ENCODE measurements at places on chromosomes 4 and X.

GRCh38 chr4:138871555-138871875, 144.1 kb upstream of the NOCT start:
- peaks cover 41% of the 10 kb centered on the region for H3K27me3 ChIP-seq
- DNase-seq: no peak
- no peaks in the 10 kb centered on the region for H3K4me1 ChIP-seq
- no peak overlapping the region for H3K4me3 ChIP-seq
- peaks cover 2% of the 10 kb centered on the region for H3K36me3 ChIP-seq
- no peak overlapping the region for H3K27ac ChIP-seq

DNA sequence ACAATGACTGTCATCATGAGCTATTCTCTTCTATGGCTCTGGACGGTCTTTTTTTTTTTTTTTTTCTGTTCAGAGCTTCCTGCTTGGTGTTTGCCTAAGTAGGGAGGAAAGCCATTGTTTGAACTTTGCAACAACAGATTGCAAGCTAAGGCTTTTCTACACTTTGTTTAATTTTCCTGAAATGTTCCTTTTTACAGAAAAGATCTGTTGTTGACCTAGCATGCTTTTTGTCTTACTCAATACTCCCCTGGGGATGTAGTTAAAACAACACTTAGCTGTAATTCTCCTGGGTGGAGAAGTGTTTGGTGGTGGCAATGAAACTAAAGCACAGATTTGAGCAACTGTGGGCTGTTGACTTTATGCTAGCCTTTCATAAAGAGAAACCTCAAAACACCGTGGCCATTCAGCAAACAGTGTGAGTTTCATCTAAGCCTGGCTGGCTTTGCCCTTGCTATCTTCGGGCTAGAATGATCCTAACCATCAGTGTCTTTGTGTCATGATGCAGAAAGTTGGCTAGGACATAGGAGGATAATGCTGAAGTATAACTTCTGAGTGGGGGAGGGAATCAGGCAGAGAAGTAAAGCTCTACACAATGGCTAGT, 110.5 kb downstream of the ANXA3 start:
- peaks cover 14% of the 10 kb centered on the region for H3K4me1 ChIP-seq
- no peak overlapping the region for H3K27ac ChIP-seq
- H3K27me3 ChIP-seq: peaks cover 6% of the 10 kb centered on the region
- no peak for DNase-seq
- no peaks in the 10 kb centered on the region for H3K36me3 ChIP-seq

DNA sequence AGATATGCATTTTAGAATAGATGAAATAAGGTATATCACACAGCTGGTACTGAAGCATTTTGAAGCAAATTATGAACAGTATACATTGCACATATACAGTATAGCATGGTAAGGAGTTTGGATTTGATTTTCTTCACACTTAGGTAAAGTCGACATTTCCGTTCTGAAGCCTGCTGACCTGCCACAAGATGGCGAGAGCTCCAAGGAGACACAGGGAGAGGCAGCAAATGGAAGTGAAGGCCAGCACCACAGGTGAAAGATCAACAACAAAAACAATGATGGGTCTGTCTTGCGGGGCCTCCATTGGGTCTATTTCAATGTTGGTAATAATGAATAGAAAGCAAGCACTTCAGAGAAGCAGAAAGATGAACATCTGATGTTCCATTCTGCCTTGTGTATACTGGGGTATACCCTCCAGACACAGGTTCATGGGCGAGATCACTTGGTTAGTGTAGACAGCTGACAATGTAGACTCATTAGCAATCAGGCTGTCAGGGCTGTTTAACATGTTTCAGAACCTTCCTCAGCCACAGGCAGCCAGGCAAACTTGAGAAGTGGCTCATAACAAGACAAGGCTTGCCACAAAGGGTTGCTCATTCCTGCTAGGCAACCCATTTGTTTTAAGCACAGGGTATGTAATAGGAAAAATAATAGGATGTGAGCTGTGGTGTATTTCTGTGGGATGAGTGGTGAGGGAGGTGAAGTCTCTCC, 21.4 kb upstream of the NOX1 start:
- H3K36me3 ChIP-seq: no peaks in the 10 kb centered on the region
- H3K27ac ChIP-seq: no peak overlapping the region
- no peaks in the 10 kb centered on the region for H3K4me1 ChIP-seq
- DNase-seq: no peak

DNA sequence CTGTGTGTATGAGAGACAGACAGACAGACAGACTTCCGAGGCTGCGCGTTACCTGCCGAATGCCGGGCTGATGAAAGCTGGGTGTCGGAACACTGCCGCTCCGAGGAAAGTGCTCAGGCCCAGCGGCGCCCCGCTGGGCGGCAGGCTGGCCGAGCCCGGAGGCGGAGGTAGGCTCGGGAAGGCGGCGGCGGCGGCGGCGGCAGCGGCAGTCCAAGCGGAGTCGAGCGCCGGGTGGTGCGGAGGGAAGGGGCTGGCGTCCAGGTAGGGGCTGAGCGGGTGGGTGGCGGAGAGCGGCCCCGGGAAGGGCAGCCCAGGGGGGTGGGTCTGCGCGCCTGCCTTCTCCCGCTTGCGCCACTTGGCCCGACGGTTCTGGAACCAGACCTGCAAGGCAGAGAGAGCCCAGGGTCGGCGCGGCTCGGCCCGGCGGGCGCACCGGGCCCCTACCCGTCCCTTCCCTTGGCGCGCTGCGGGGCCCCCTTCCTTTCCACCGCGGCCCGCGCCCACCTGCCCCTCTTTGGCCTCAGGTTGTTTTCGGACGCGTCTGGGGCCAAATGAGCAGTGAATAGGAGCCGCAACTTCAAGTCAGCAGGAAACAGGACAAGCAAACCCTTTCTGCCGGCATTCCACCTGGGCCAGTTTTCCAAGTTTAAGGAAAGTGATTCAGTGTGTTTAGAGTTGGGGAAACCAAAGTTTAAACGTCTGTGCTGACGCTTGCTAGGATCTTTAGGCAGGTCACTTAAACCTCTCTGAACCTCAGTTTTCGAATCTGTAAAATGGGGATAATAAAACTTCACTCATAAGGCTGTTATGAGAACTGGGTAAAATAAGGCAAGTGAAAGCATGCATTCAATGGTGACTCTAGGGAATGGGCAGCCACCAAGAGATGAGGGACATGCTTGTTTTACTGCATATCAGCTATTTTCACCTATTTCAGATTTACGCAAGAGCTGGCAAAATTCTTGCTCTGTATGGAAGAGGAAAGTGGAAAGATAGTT, 8.4 kb downstream of the ARX start:
- H3K27me3 ChIP-seq: peaks cover 77% of the 10 kb centered on the region
- no peak for DNase-seq

DNA sequence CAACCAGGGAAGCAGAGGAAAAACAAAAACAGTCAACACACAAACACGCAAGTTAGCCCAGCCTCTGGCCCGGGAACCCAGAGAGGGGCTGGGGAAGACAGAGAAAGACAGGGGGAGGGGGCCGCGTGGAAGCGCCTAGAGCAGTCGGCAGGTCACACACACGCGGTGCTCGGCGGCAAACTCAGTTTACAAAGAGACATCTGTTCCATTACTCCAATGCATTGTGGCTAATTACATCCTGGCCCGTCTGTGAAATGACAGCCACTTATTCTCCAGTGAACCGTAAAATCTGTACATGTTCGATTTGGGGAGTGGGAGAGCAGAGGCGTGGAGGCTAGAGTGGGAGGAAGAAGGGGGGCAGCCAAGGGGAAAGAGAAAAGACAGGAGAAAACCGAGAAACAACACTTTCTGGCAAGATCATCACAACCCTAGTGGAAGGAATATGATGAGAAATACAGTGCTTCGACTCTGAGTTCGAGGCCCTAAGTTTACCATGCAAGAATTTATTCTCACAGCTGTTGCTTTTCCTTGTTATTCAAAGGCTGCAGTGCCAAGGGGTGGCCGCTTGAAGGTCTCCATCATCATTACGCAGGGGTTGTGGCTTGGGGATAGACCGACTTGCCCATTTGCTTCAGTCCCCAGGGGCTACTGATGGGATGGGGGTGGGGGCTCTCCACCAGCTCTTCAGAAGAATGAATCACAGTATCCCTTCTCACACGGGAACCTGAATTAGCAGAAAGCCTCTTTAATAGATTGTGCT, 167.7 kb downstream of the MGST2 start:
- peaks cover 27% of the 10 kb centered on the region for H3K27me3 ChIP-seq
- no peaks in the 10 kb centered on the region for H3K36me3 ChIP-seq
- H3K4me3 ChIP-seq: no peak overlapping the region
- no peak overlapping the region for H3K27ac ChIP-seq
- no peaks in the 10 kb centered on the region for H3K4me1 ChIP-seq

DNA sequence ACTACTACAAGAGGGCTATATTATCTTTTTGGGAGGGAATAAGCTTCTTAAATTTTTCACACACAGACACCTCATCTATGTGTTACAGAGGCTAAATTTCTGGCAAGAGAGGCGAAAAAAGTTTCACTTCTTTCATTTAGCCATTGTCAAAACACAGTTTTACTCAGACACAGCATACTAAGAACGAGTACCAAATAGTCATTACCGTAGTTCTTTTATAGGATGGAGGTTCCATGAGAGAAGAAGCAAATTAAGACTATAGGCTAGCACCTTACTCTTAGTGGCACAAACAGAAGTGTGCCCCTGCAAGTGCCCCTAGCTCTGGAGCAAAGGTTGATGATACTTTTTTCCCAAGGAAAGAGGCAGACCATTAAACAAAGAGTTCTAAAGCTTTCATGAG, 26.2 kb downstream of the UGT2B7 start:
- no peaks in the 10 kb centered on the region for H3K36me3 ChIP-seq
- H3K27ac ChIP-seq: no peak overlapping the region
- H3K27me3 ChIP-seq: no peaks in the 10 kb centered on the region
- no peak for DNase-seq

Data from central memory CD8-positive, alpha-beta T cell (primary cell).